ENCODE measurements at places on chromosomes 16 and 17. TPM values are rescaled to one million over a fixed set of nuclear protein-coding genes. Genes with fewer than 3 reads are reported as not detected.

- DNase-seq = no peak
Observed at GRCh38 chr17:46163316-46163715, 29.9 kb downstream of the KANSL1 start.

DNA sequence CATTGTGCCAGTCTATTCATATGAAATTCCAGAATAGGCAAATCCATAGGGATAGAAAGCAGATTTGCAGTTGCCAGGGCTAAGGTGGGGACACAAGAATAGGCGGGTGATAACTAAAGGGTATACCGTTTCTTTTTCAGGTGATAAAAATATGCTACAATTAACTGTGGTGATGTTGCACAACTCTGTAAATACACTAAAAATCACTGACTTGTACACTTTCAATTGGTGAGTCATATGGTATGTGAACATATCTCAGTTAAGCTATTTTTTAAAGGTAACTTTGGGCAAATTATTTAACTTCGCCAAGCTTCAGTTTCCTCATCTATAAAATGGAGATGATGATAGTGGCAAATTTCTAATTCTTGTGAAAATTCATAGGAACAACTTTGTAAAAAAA is 65.9 kb downstream of the CDYL2 start:
- DNase-seq = no peak

- DNase-seq = no peak
Observed at GRCh38 chr16:56589141-56590039, at the start of gene MT3. MT3 (plus strand) TSS chr16:56589528; CDS start chr16:56589591, 63 bp downstream.

- DNase-seq = no peak
Observed at GRCh38 chr17:3482852-3483251, 7.1 kb downstream of the ASPA start.

Gene CACNG3
- not detected for total RNA-seq

Gene NPIPA2
- 7.3 TPM for total RNA-seq

Gene LRRC46
- 0.51 TPM for total RNA-seq

Gene GP1BA
- 0.19 TPM for total RNA-seq

Gene TMEM94
- total RNA-seq = 74.8 TPM

Gene ZP2
- not detected for total RNA-seq
